ENCODE measurements at places on chromosomes 12 and 14.

DNA sequence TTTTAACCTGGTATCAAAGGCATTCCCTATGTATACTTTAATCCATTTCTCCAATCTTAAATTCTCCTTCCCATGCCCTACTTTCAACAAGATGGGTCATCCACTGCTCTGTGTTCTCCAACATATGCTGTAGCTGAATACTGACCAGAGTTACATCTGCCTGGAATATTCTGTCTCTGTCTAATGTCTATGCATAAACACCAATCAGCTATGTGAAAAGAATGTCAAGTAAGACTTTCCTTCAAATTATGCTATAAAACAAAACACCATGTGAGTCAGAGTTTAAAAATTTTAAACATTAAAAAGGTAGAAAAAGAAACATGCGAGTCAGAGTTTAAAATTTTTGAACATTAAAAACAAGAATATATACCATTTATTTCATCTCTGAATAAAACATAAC, 19.3 kb downstream of the NT5DC3 start:
- DNase-seq = peak; percentile 53

DNA sequence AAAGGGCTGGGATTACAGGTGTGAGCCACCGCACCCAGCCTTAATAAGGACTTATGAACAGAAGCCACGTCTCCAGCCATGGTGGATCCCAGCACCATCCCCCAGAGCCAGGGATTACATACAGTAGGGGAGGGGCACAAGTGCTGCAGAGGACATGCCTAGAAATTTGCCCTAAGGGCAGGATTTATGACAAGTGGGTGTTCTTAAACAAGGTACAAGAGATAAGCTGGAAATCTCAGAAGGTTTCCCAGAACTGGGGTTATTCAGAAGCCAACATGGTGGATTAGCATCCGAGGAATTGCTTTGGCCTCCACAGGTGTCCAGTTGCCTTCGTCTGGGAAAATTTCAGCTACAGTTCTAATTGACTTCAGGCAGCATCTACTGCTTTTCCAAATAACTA, 114.4 kb upstream of the EGLN3 start:
- DNase-seq = no peak

DNA sequence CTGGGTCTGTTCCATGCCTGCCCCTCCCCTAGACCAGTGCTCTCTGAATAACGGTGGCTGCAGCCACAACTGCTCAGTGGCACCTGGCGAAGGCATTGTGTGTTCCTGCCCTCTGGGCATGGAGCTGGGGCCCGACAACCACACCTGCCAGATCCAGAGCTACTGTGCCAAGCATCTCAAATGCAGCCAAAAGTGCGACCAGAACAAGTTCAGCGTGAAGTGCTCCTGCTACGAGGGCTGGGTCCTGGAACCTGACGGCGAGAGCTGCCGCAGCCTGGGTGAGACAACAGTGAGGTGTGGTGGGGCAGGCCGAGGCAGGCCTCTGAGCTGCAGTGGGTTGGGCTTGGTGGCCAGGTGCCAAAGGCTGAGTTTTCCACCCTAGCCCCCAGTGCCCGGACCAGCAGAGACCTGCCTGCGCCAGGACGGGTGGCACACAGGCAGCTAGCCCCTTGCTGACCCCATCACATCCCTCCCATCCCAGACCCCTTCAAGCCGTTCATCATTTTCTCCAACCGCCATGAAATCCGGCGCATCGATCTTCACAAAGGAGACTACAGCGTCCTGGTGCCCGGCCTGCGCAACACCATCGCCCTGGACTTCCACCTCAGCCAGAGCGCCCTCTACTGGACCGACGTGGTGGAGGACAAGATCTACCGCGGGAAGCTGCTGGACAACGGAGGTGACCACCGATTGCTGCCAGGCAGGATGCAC, 28.2 kb upstream of the LRP1-AS start:
- peak; percentile 80 for DNase-seq

DNA sequence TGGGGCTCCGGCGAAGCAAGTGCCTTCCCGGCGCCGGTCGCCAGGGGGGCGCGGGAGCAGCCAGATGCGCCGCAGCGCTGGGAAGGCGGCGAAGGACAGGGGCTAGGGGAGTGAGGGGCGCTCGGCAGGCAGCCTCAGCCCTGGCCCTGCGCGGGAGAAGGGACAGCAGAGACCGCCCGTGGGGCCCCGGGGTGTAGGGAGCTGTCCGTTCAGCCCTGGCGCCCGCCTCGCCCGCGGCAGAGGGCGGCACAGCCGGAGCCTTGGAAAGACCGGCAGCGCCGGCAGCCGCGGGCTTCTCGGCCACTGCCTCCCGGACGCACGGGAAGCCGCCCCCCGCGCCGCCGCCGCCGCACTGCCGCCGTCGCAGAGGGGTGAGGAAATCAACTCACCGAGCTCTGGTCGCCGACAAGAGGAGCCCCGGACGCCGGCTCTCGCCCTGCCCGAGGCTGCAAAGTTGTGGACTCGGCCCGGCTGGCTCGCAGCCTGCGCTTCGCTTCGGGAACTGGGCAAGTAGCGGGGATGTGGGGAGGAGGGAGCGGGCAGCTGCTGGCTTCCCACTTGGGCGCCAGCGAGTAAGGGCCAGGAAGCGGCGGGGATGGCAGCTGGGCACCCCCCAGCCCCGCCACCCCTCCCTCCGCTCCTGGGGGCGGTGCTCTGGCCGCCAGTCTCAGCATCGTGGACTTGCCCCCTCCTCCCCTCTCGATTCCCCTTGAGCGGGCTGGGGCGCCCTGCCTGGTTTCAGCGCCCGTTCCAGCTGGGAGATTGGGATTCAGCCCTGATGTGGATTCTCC, at the start of gene ZDHHC22:
Gene ZDHHC22, minus strand, starts transcription at position 578 of the 791 bp plus-strand sequence. CDS start 2,053 bp downstream, outside the sequence.
- peak; percentile 85 for DNase-seq

GRCh38 chr14:58637040-58637390, 747 bp upstream of the DACT1 start:
- DNase-seq = peak; percentile 79

- DNase-seq = peak; percentile 36
Measured at GRCh38 chr14:94850309-94851211, 80.6 kb upstream of the GSC start.

DNA sequence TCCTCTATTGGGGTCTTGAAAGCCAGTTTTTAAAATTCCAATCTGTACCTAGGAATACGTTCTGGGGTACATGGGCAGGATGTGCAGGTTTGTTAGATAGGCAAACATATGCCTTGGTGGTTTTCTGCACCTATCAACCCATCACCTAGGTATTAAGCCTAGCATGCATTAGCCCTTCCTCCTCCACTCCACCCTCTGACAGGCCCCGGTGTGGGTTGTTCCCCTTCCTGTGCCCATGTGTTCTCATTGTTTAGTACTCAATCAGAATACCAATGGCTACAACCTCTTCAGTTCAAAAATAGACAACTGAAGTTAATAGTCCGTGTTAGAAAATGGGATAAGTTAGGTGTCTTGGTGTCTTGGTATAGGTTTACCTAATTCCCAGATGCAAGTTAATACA, 3.4 kb downstream of the NTS start:
- no peak for DNase-seq

DNA sequence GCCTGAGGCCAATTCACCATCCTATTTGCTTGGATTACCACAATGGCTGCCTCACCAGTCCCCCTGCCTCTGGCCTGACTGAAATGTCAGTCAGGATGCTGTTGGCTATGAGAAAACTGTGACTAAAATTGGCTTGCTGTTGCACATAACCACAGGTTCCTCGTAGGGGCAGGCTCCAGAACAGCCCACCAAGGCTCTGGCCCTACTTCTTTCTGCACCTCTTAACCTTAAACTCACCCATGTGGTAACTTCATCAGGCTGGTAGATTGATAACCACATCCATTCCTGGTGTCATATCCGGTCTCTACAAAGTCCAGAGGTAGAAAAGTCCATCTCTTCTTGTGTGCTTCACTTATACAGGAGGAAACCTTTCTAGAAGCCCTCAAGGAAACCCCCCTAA, 172.4 kb upstream of the PLXNC1 start:
- no peak for DNase-seq

GRCh38 chr12:119082016-119082415, 96.7 kb upstream of the HSPB8 start:
- no peak for DNase-seq

DNA sequence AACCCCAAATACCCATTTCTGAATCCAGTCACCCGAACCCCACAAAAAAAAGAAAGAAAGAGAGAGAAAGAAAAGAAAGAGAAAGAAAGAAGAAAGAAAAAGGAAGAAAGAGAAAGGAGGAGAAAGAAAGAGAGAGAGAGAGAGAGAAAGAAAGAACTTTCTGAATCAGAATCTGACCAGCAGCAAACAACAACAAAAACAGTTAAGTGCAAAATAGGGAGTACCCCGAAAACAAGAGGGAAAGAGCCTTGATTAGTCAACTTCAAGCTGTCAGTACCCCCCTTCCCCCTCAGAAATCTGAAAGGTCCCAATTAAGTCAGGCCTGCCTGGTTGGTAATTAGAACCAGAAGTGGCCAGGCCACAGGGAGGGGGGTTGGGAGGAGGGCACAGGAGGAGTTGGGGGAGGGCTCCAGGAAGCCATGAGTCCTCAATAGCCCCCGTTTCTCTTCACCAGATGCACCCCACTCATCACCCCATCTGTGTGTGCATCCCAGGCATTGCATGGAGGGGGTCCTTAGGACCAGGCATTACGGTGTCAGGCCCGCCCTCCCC, 9.8 kb downstream of the RARG start:
- DNase-seq = peak; percentile 33

- no peak for DNase-seq
Measured at GRCh38 chr12:54139019-54139418, 49.8 kb downstream of the SMUG1 start.

- peak; percentile 91 for DNase-seq
Measured at GRCh38 chr14:59333668-59334067, 131.5 kb downstream of the GPR135 start.

DNA sequence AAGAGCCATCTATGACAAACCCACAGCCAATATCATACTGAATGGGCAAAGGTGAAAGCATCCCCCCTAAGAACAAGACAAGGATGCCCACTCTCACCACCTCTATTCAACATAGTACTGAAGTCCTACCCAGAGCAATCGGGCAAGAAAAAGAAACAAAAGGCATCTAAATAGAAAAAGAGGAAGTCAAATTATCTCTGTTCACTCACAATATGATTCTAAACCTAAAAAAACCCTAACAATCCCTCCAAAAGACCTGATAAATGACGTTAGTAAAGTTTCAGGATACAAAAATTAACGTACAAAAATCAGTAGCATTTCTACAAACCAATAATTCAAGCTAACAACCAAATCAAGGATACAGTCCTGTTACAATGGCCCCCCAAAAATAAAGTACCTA, 26.9 kb downstream of the MDM1 start:
- no peak for DNase-seq

DNA sequence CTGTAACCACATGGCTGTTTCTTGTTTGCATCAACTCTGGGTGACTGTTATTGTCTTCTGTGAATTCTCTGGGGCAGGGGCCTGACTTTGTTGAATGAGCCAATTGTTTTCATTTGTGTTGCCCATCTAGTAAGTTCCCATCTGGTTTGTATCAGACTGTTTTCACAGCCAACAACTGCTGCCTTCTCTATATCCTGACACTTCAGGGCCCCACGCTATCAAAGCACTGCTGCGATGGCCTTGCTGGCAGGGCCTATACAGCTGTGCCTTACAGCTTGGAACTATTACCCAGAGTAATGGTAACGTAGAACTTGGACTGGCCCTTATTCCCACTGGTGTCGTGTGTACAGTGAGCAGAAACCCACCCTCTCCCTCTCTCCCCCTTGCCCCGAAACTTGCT, 104.3 kb upstream of the DACT1 start:
- DNase-seq = peak; percentile 73

- no peak for DNase-seq
Measured at GRCh38 chr12:115450710-115451109, 766.7 kb upstream of the TBX3 start.

DNA sequence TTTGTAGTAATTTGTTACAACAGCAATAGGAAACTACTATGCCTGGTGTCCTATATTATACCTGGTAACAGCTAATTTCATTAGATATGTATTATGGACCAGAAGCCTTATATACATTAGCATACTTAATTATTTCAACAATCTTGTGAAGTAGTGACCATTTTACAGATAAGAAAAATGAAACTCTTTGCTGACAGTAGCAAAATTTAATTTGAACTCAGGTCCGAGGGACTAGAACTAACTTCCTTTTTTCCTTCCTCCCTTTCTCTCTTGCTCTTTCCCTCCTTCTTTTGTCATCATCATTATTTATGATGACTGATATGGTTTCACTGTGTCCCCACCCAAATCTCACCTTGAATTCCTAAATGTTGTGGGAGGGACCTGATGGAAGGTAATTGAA, 482.0 kb downstream of the SNAPC1 start:
- no peak for DNase-seq

GRCh38 chr12:18935371-18935965, 194.1 kb upstream of the PLEKHA5 start:
- DNase-seq = no peak

GRCh38 chr14:70098250-70098809, 90.4 kb downstream of the SLC8A3 start:
- DNase-seq = peak; percentile 52

DNA sequence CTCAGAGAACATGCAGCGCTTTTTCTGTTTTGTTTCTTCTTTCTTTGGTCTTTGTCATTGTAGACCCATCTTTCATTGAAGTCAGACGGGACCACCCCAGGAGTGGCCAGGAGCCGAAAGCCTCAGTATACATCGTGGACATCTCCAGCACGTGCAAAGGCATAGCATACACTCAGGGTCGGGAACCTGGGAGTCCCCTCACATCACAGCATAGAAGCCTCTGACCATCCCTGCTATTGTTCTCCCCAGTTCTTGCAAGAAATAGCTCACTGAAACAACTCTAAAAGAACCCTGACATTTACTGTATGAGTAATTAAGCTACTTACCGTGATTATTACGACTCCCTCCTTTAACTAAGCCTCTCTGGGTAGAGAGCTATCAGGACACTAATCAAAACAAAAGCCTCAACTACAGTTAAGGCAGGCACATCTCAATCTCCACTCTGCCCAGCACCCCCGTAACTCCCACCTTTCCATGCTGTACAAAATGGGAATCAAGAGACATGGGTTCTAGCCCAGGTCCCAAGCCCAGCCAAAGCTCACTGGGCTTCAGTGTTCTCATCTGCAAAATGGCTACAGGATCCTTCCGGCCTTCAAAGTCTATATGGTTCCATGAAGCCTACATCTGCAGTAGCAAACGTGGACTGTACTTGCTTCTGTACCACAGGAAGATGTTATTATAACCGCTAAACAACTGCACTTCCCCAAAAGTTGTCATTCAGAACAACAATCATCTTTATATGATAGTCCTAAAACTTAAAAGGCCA, 6.7 kb downstream of the CCDC88C start:
- no peak for DNase-seq

DNA sequence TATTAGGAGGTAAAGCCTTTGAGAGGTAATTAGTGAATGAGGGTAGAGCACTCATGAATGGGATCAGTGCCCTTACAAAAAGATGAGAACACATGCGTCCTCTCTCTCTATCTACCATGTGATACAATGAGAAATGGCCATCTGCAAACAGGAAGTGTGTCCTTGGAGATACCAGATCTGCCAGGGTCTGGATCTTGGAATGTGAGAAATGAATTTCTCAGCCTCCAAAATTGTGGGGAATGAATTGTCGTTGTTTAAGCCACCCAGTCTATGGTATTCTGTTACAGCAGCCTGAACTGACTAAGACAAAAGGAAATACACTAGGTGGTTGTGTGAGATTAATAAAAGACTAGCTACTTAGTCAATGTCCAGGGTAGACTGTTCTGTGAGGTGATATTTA, 366.6 kb downstream of the NELL2 start:
- DNase-seq = peak; percentile 10

Data from tongue (tissue), 3 donors.